ENCODE measurements at places on chromosomes 7 and 10.
A peak's percentile ranks its signal among the peaks of the same experiment; 100 is the strongest.

GRCh38 chr7:75630549-75630948 lies 108.2 kb downstream of the HIP1 start:
- DNase-seq: no peak

GRCh38 chr10:73773152-73773879 lies 8.5 kb upstream of the CHCHD1 start:
- DNase-seq: no peak

- no peak for DNase-seq
Measured at GRCh38 chr7:115526278-115526677, 504.3 kb downstream of the TFEC start.

GRCh38 chr10:74234569-74234968 lies 83.5 kb downstream of the ADK start:
- DNase-seq: no peak

- DNase-seq: no peak
Measured at GRCh38 chr7:100873599-100874299, 1.2 kb upstream of the SRRT start.

GRCh38 chr7:20374399-20374798 lies 43.7 kb downstream of the ITGB8 start:
- no peak for DNase-seq

- no peak for DNase-seq
Measured at GRCh38 chr10:131250454-131251145, 60.9 kb downstream of the TCERG1L start.

DNA sequence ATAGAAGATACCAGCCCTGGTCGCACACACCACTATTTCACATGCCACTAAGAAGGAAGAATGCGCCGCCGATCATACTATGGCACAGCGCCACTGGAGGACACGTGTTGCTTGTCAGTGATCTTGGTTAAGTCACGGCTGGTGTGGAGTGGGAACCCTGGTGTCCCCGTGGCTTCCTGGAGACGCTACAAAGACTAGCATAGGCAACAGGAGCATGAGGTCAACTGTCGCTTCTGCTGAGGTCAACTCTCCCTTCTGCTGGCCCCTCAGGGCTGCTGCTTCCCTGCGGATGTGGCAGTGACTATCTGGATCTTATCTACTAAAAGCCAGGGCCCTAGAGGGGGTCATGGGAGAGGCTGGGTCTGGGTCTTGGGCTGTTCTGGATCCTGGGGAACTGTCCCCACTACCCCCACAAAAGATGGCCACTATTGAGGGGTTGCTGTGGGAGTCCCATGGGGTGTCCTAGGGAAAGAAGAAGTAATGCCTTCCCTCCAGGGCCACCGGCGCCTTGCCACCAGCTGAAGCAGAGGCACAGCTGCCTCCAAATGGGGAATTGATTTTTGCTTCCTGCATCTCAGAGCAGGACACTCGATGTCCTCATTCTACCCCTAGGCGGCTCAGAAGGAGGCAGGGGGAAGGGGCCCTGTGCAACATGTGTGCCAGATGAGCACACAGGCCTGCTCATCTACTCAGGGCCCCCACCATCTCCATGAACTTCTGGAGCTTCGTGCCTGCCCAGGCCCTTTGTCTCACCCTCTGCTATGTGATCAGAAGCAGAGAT lies 76.6 kb upstream of the PPIF start:
- DNase-seq: no peak

DNA sequence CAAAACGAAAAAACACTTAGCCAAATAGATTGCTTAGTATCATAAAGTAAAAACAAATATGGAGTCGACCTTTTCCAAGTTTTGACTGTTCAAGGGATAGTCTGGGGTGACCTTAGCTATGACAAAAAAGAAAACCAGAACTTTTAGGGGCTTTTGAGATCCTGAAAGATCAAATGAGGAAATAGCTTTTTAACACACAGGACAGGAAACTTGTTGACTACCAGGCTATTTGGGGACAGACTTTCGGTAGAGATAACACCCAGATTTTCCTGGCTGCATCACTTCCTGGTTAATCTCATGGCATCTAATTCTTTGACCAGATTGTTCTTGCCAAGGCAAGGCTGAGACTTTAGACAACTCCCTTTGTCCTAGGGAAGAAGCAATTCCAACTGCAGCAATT lies 34.5 kb upstream of the EGR2 start:
- no peak for DNase-seq

- no peak for DNase-seq
Measured at GRCh38 chr7:8115547-8116402, 146.2 kb downstream of the ICA1 start.

DNA sequence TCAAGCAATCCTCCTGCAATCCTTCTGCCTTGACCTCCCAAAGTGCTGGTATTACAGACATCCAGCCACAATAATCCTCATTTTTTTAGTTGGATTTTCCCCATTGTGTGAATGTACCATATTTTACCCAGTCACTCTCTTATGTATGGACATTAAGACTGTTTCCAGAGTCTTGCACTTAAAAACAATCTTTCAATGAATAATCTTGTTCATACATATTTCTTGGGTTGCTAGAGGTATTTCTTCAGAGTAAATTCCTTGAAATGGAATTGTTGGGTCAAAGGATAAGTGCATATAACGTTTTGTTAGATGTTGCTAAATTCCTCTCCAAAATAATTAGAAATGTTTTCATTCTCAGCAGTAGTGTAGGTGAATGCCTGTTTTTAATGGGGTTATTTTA lies 283.1 kb upstream of the KAT6B start:
- DNase-seq: no peak

DNA sequence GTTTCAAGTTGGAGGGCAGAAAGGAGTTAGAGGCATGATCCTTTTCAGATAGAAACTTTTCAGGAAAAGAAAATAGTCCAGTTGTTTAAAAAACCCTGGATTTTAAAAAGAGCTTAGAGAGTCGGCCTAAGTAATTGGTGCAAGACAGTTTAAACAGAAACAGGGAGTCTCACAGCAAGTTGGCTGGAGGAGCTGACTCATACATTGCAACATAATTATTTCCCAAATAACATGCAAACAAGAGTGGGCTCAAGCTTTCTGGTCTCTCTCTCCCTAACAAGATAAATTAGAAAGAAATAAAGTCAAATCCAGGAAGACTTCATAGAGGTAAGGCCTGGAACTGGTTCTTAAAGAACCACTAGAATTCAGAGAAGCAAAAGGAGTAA lies 100.3 kb upstream of the AGBL3 start:
- DNase-seq: no peak

- DNase-seq: peak; percentile 30
Measured at GRCh38 chr10:103884681-103885139, 29.3 kb upstream of the SH3PXD2A start.

GRCh38 chr7:110621289-110621688 lies 469.6 kb upstream of the LRRN3 start:
- DNase-seq: no peak

DNA sequence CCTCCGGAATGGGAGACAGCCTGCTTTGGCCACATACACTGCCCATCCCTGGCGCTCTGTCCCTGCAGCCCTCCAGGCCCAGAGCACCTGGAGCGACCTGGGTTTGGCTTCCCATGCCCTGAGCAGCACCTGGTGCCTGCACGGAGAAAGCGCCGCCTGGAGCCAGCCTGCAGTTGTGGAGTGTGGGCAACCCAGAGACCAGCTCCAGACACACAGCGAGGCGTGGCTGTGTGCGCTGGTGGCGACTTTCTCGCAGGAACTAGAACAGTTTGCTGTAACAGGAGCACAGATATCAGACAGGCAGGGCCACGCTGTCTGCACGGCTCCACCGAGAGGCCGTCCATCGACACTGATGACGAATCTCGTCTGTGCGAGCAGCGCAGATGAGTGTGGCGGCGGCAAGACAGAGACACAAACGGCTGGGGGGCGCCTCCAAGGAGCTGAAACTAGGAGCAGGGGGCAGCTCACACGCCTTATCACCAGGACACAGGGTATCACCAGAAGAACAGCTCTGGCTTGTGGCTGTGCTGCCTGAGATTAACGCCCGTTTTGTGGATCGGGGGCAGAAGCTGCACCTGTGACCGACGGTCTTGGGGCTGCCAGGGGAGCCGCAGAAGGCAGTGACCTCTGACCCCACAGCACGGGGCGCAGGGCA lies 275.3 kb downstream of the DNAJB6 start:
- DNase-seq: no peak

GRCh38 chr7:1748839-1749173 lies 78.7 kb downstream of the ELFN1 start:
- no peak for DNase-seq

DNA sequence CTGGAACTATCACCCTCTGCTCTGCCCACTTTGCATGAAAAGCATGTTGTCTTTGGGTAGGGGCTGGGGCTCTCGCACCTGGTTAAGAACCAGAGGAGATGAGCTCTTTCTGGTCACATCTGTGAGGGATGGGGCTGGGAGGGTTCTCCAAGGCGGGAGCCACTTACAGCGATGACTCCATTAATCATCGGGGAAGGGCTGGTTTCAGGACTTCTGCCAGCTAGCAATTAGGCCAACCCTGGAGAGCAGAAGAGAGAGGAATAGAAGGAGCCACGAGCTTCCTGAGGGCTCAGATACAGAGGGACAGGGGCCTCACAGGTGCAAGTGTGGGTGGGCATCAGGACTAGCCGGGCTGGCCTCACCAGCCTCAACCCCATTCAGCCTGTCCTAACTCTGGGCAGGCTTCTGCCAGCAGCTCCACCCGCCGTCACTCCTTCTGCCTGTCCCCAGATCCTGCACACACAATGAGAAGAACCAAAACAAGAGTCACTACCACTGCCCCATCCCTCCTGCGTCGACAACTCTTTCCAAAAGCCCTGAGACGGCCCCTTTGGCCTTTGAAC lies 8.4 kb downstream of the AQP1 start:
- DNase-seq: peak; percentile 9

DNA sequence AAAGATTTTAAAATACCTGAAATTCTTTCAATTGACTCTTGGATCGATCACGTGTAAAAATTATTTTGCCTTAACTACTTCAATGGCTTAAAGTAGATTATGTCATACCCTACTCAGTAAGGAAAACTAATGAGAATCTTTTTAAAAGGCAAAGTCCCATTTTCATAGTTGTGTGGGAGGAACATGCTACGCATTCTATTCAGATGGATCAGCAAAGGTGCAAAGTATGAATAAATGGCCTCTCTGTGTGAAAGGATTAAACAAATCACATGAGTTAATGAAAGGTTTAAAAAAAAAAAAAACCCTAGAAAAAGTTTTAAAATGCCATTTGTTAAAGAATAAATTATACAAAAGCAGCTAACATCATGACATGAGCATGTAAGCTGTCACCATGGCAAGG lies 77.1 kb downstream of the ENO4 start:
- no peak for DNase-seq

DNA sequence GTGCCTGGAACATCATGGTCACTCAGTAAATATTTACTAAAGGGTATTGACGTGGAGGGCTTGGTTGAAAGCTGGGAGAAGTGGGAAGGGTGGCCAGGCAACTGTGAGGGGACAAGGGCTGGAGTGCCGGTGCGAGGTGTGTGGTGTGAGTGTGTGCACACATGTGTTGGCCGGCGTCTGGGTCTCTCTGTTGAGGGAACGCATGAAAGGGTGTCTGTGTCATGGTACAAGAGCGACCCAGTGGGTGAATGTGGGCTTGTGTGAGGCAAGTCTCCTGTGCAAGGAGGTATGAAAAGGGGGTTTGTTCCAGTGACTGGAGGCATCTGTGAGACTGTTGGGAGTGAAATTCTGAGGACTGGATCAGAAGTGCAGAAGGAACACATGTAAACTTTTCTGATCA lies 29.4 kb upstream of the UCMA start:
- no peak for DNase-seq

DNA sequence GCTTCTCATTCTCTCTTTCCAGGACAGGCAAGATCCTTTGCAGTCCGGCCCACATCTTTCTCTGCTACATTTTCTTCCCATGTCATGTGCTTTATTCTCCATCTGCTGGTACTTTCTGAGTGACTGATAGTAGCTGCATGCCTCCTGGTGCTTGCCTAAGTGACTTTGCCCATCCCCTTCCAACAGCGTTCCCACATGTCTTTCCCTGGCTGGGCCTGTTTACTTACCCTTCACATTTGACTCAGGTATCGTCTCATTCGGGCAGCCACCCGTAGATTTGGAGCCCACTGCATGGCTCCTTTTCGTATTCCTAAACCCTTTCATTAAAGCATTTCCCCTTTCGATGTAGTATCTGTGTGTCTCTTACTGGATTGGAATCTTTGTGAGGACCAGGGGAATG lies 24.6 kb downstream of the TYW1 start:
- DNase-seq: no peak

DNA sequence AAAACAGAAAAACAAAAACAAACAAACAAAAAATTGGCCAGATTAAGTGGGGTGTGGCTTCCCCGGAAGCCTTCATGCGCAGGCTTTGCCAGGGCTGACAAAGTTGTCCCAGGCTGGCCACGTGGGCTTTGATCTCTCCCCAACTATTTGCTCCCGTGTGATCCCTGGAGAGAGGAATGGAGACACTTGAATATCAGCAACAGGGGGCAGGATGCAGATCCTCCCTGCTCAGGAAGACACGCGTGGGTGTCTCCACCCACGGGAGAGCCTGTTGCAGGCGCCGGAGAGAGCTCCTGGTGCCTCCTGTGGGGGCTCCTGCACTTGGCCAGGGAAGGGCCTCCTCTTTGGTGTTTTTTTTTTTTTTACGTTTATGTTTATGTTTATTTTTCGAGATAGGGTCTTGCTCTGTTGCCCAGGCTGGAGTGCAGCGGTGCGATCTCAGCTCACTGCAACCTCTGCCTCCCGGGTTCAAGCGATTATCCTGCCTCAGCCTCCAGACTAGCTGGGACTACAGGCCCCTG lies 19.0 kb downstream of the TRIM56 start:
- DNase-seq: no peak

DNA sequence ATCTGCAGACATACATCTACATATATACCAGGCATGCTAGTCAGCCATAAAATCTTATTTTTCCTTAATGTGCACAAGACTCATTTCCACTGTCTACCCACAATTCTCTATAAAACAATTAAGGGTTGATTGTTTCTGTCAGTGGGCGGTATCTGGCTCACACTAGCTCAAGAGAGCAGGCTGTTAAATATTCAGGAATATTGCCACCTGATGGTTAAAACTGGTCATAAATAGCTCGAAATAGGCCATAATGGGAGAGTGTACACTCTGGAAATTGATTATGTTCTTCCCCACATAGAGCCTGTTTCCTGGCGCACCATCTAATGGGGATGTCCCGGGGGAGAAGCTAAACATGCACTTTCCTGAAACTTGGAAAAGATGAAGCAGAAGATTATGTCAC lies 620.6 kb upstream of the ANKRD30A start:
- DNase-seq: no peak

GRCh38 chr10:35194471-35194870 lies 67.8 kb downstream of the CREM start:
- DNase-seq: no peak

GRCh38 chr10:116893686-116894037 lies 44.4 kb downstream of the ENO4 start:
- no peak for DNase-seq

- no peak for DNase-seq
Measured at GRCh38 chr10:3258394-3258793, 85.8 kb upstream of the PITRM1 start.

- DNase-seq: no peak
Measured at GRCh38 chr10:43939389-43939938, 290.8 kb upstream of the ZNF32 start.

DNA sequence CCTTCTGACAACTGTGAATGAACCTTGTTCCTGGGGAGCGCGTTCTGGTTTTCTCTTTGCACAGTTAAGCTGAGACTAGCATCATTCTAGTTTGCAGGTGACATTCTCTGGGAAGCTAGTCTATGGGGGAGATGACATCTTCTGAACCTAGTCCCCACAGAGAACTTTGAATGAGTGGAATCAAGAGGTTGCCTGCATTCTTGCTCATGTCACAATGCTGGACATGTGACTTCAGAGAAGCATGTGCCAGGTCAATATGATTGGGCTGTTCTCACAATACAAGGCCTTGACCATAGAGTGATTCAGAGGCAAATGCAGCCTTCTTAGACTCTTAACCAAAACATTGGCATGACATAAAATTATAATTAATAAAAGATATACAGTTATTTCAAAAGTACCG lies 22.1 kb downstream of the KLLN start:
- DNase-seq: no peak
